ENCODE measurements at places on chromosomes 6 and 20.

GRCh38 chr6:16690608-16691142 lies 70.6 kb downstream of the ATXN1 start:
- no peak for DNase-seq

DNA sequence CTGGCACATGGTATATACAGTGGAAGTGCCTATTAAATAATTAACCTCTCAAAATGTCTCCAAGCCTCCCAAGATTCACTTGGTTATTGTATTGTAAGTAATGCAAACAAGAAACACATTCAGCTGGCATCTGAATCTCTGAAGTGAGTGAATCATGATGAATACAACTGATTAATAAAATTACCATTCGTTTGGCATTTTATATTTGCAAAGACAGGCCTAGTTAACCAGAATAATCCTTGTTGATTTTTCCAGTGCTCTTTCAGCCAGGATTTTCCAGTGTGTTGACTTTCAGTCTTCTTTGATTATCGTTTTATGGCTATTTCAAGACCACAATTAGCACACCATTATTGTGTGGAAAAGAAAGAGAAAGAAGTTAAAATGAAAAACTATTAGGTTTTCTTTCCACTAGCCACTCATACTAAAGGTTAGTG lies 20.3 kb downstream of the SLC22A2 start:
- no peak for DNase-seq

GRCh38 chr6:45466686-45467085 lies 89.0 kb upstream of the SUPT3H start:
- DNase-seq, result no peak

DNA sequence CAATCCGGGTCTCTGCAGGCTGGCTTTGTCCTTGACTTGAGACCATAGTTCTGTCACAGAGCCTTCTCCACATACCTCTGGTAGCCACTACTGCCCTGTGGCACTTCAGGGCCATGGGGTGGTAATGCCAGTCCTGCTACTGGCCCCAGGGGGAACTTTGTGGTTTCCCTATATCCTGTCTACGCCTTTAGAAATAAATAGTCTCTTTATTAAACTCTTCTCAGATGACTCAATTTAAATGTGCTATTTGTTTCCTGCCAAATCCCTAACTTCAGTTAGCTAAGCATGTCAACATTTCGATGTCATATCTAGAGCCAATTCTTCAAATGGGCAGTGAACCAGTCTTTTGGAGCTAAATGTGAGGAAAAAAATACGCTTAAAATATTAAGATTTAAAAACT lies 60.1 kb downstream of the SEL1L2 start:
- no peak for DNase-seq

GRCh38 chr6:76677017-76677416 lies 604.6 kb upstream of the IMPG1 start:
- no peak for DNase-seq

DNA sequence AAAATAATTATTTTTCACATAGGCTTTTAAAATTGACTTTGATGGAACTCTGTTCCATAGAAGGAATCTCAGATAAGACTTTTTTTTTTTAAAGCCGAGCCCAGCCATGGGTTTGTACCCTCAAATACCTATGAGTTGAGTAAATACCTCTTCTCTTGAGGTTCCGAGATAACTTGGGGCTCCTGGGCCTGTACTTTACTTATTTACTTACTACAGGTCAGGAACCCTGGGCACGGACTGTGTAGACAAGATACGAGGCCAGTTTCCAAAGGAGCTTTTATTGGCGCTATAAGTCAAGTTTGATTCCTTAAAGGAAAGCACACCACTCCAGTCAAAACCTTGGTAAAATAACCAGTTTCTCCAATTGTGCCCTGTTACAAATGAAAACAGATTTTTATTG lies 7.5 kb downstream of the AFG1L start:
- DNase-seq, result no peak

DNA sequence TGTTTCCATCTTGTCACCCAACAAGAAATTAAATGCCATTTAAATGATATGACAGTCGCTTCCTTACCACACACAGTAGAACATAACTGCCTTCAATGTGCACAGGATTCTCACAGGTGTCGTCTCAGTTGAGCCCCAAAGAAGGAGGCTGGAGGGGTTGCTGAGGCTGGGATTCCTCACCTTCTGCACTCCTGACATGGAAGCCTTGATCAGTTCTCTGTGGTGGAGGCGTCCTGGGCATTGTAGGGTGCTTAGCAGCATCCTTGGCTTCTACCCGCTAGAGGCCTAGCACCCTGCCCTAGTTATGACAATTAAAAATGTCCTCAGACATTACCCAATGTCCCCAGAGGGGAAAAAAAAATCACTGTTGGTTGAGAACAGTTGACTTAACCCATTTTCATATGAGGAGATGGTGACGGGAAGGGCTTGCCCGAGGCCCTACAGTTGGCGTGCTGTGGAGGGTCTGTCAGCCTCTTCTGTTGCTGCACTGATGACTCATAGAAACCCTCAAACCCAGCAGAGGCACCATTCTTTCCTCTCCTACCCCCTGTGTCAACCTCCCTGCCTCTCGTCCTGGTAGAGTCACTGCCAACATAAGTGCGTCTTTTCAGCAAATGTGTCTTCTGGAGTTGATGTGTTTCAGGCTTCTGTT lies 19.3 kb upstream of the ZNF831 start:
- DNase-seq, result no peak

DNA sequence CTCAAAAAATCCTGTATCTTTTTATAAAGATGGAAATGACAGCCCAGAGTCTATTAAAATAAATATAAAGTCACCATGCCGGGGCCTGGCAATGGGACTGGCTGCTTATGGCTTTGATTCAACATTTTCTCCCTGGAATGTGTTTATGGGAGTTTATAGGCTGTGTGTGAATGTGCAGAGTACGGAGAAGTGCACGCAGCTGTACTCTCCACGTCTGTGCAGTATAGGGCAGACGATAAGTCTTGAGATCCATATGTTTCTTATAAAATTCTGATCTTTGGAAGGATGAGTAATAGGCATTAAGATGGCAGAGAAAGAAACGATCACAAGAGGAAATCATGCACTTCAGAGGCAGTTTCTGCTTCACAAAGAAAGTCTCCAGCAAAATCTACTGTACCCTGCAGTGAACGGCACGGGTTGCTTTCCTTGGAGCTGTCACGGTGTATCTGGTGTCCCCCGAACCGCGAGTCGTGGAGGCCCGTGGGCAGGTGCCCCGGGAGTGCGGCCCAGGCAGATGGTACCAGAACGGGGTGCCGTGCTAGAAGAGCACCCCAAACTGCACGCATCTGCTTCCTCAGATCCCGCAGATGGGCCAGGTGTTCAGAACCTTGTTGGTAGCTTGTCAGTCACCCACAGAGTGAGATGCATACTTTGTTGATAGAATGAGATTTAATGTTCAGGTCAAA lies 382.5 kb downstream of the TAF4 start:
- DNase-seq, result no peak

DNA sequence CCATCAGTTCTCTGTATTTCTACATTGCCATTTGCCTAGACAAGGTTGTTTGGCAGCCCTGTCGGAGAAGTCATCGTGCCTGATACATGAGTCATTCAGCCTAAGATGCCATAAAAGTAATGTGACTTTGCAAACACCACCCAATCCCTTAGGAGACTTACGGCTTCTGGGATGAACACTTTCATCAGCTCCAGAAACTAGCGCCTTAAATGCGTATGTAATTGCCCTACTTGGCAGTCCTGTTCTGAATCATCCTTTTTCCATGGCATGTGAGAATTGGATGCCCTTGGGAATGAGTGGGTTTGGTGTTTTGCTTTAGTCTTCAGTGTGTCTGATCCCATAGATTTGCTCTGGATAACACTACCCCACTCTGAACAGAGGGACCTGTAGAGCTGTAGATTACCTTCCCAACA lies 158.5 kb downstream of the SASH1 start:
- no peak for DNase-seq

GRCh38 chr6:50961611-50962010 lies 142.9 kb downstream of the TFAP2B start:
- DNase-seq, result no peak

- DNase-seq, result no peak
Observed at GRCh38 chr6:110617057-110617456, 140.6 kb upstream of the SLC22A16 start.

- no peak for DNase-seq
Observed at GRCh38 chr6:121479486-121480098, 44.1 kb downstream of the GJA1 start.

- no peak for DNase-seq
Observed at GRCh38 chr6:125018136-125018535, 55.9 kb downstream of the RNF217 start.

All from NCI-H1417 treated with DMSO at 0.1 percent for 48 hours (cell line).